Ammon's horn (tissue), 1 donor: ENCODE measurements at places on chromosomes 7 and 10.

- no peak for DNase-seq
Observed at GRCh38 chr10:24390746-24391145, 181.8 kb downstream of the KIAA1217 start.

DNA sequence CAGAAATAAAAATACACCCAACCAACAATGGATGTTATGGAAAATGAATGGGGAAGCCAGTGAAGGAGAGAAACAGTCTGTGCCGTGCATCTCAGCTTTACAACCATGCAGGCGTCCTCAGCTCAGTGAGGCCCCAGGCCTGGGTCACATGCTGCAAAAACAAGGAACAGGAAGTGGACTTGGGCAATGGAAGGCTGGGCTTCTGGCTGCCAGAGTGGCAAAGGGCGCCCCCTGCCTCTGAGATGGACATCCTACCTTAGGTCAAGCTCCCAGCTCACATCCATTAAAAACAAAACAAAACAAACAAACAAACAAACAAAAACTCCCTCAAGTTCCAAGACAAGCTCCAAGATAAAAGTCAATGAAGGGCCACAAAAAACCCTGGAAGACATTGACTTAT is 54.7 kb upstream of the AFAP1L2 start:
- peak; percentile 14 for DNase-seq

DNA sequence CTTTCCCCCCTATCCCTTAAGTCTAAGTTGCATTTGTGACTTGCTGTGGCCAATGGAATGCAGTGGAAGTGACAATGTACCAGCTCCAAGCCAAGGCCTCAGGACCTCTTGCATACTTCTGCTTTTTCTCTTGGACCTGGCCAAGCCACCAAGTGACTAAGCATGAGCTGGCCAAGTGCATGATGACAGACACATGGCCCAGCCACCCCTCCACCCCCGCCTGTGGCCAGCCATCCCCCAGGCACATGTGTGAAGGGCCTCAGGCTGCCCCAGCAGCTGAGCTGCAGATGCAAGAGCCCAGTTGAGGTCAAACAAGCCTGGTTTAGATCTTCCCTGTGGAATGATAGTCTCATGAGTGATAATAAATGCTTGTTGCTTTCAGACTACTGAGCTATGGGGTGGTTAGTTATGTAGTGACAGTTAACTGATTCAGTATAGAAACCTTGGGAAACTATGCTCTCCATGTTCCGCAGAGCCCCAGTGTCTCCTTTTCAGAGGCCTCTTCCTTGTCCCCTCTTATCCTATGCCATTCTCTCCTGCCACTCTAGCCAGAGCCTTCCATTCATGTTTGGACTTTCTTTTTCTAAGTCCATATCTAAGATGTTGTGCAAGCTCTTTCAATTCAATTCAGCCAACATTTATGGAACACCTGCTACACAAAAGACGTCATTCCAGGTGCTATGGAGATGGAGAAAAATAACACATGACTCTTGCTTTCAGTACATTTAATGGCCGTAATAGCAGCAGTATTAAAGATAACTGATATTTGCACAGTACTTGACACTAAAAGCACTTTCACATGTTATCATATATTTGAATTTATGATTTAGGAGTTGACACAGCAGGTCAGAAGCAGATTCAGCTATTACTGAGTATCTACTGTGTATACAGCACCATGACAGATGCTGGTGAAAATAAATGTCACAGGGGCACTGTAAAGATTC is 55.5 kb upstream of the LOXL4 start:
- DNase-seq, result peak; percentile 25

- no peak for DNase-seq
Observed at GRCh38 chr10:114520453-114520852, 116.2 kb upstream of the AFAP1L2 start.

- peak; percentile 90 for DNase-seq
Observed at GRCh38 chr10:102796407-102797176, 40.6 kb downstream of the CYP17A1 start.

- DNase-seq, result no peak
Observed at GRCh38 chr7:103851357-103851756, 138.1 kb downstream of the RELN start.

GRCh38 chr10:93954726-93955363 is 38.9 kb upstream of the PLCE1 start:
- DNase-seq, result no peak

GRCh38 chr7:31307972-31308371 is 32.6 kb downstream of the NEUROD6 start:
- no peak for DNase-seq

DNA sequence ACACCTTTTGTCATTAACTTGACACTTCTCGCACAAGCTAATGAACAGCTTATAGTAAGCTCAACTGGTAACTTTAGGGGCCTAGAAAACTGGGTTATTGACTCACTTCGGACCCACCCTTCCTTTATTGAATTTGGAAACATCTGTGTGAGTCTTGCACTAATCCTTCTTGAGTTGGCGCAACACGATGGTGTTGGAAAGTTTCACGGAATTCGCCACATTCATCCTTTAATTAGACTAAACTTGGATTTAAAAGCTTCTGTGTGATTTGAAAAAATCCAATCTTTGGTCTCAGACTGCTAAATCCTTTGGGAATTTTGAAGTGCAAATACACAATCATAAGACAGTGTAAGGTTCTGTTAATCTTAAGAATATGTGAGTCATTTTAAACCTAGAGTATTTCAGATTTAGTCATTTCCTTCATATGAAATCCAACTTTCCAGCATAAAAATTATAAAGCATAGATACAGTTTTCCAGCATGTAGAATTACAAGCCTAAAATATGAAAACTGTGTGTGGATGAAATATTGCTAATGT is 15.1 kb downstream of the FZD8 start:
- no peak for DNase-seq

DNA sequence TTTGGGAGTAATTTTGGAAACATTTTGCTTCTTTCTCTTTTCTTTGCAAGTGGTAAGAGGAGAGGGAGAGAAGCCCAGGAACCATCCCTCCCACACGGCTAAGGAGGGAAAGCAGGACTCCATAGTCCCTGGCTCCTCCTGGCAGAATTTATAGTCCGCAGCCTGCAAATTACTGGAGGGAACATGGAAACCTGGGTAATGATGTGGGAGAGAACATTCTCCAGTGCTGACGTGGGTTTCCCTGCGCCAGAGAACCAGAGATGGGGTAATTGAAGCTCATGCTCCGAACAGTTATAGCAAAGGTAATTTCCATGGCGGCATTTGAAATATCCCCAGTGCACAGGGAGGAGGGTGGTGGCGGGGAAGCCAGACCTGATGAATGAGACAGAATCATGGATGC is 320.4 kb downstream of the RPS24 start:
- no peak for DNase-seq

DNA sequence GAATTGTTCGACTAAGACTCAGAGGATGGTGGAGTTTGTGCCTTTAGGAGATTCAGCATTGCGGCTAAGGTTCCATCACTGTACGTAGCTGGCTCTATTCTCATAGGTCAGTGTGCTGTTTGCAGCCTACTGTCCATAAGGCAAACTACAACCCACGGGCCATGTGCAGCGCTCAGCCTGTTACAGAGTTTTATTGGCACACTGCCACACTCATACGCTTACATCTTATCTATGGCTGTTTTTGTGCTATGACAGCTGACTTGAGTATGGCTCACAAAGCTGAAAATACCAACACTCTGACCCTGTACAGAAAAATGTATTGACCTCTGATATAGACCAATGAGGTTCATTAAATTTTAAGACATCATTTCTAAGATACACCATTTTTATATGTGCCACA is 114.5 kb downstream of the ARID5B start:
- no peak for DNase-seq

GRCh38 chr7:149832332-149833041 is 5.7 kb upstream of the ZNF862 start:
- DNase-seq, result no peak

DNA sequence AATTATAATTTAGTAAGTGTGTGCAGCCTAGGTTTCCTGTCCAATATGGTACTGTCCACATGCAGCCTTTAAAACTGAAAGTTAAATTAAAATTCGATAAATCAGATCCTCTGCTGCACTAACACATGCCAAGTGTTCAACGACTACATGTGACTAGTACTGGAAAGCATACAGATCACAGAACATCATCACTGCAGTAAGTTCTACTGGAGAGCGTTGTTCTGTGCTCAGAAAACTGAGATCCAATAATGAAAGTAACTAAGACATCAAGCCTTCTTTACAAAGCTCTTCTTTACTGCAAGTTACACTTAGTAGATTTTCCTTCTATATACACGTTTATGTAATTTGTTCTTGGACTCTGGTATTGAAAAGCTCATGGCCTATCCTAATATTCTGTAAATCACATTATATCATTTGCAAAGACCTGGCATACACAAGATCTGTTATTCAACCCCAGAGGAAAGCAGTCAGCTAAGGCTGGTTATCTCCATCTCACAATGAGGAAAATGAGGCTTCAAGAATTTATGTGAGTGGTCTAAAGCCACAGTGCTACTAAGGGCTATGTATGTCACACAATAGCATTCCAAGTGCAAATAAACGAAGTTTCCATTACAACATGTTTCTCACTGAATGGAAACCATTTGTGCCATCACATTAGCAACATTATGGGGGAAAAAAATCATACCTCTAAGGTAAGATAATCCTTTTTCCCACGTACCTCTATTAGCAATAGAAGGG is 77.6 kb downstream of the VPS41 start:
- peak; percentile 63 for DNase-seq

GRCh38 chr7:2824678-2825461 is 19.2 kb downstream of the GNA12 start:
- DNase-seq, result no peak

- no peak for DNase-seq
Observed at GRCh38 chr7:88969167-88969566, 173.6 kb upstream of the TEX47 start.

DNA sequence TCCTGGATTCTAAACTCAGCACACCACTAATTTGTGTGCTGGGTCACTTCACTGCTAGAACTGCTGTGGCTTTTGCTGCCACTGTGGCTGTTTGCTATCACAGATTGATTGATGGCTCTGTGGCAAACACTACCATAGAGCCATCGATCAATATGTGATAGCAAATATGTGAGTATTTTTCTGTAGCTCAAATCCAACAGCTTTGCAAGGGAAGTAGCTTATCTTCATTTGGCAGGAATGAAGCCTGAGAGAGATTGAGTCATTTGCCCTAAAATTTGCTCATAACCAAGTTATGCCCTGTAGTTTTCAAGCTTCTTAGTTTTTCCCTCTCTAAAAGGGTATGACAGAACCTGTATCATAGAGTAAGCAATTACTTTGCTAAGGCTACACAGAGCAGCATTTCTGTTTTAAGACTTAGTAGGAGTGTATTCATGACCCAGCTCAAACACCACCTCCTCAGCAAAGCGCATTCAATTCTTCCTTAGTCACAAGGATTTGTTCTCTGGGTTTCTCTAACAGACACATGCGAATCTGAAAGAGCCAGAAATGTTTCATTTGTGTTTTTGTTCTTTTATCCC is 43.1 kb downstream of the MINPP1 start:
- DNase-seq, result no peak

- no peak for DNase-seq
Observed at GRCh38 chr7:4713183-4713784, 31.2 kb downstream of the FOXK1 start.

GRCh38 chr10:84987039-84987438 is 658.6 kb downstream of the CCSER2 start:
- no peak for DNase-seq

GRCh38 chr10:112917681-112918080 is 32.4 kb upstream of the TCF7L2 start:
- no peak for DNase-seq

GRCh38 chr10:59181668-59182067 is 5.2 kb downstream of the PHYHIPL start:
- peak; percentile 89 for DNase-seq
